ENCODE measurements at places on chromosomes 1 and 21.

DNA sequence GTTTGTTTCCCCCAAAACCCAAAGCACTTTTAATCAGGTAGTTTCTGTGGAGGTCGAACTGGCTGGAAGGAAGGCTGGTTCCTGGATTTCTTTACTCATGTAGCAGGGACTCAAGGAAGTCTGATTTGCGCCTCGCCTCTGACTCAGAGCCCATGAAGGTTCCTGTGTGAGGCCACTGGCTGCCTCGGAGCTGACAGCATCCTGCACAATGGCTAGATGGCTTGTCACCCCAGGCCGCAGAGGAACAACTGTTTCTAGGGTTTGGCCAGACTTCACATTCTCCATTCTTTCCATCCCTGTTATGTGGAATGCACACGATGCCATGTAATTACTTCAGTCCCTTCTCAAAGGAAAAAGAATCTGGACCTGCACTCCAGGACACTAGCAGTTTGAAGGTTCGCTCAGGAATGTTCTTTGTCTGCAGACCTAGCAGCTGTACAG, 39.1 kb upstream of the PRSS38 start:
- no peak for DNase-seq

DNA sequence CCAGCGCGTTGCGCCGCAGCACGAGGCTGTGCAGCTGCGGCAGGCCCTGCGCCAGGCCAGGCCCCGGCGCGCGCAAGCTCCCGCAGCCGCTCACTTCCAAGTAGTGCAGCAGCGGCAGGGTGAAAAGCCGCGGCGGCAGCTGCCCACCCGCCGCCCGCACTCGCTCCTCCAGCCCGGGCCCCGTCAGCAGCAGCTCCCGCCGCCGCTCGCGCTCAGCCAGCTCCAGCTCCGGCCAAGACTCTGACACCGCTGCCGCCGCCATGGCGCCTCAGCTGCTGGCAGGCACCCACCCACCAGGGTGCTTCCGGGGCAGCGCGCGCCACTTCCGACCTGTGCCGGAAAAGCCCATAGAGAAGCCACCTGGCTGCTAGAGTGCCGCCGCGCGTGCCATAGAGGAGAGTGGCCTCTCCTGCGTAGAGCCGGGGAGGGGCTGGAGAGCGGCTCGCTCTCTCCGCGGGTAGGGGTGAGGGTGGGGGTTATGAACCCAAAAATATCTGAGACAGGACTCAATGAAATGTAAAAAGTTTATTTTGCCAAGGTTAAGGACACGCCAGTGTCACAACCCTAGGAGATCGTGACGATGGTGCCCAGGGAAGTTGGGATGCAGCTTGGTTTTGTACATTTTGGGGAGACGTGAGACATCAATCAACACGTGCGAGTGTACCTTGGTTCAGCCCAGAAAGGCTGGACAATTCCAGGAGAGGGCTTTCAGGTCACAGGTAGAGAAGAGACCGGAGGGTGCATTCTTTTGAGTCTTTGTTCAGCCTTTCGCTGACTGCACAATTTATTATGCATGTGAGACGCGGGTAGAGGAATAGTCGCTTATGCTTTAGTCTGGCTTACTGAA, at the start of gene LRRC47:
Gene LRRC47 (minus strand): TSS at position 284 of the 847 bp plus-strand sequence. CDS start 22 bp downstream, at position 262.
- DNase-seq: peak; percentile 89

DNA sequence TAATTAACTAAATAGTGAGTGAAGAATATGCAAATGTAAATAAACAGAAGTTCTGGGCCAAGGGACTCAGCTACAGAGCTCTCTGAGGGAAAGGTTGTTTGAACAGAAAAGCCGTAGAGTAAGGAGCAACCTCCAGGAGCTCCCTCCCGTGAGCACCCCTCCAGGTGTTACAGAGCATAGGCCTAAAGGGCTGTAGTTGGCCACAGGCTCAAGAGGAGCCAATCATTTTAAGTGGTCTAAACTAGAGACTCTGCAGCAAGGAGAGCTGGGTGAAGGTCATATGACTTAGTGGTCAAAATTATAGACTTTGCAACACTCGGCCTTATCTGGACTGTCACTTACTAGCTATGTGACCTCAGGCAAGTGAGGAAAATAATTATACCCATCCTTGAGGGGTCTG, 19.1 kb upstream of the RXRG start:
- DNase-seq: no peak

GRCh38 chr1:152884506-152884905, 6.4 kb downstream of the SMCP start:
- no peak for DNase-seq

Data from stimulated activated CD8-positive, alpha-beta memory T cell treated with anti-CD3 and anti-CD28 coated beads, Interleukin-4, amount 100 ng/mL, for 1 hour (primary cell).